ENCODE measurements at places on chromosomes 12 and 14. TPM values are rescaled to one million over a fixed set of nuclear protein-coding genes. Genes with fewer than 3 reads are reported as not detected.
A peak's percentile ranks its signal among the peaks of the same experiment; 100 is the strongest.

GRCh38 chr14:90805662-90806540 is 10.3 kb downstream of the TTC7B start:
- H3K27me3 ChIP-seq = no peaks in the 10 kb centered on the region
- no peak for DNase-seq
- no peak overlapping the region for H3K27ac ChIP-seq
- peaks cover 3% of the 10 kb centered on the region for H3K36me3 ChIP-seq
- H3K4me1 ChIP-seq = peaks cover 30% of the 10 kb centered on the region

- H3K36me3 ChIP-seq = no peaks in the 10 kb centered on the region
- no peaks in the 10 kb centered on the region for H3K4me1 ChIP-seq
- DNase-seq = no peak
- no peak overlapping the region for H3K4me3 ChIP-seq
- no peak overlapping the region for H3K27ac ChIP-seq
Observed at GRCh38 chr12:118467641-118468305, 91.4 kb downstream of the SUDS3 start.

DNA sequence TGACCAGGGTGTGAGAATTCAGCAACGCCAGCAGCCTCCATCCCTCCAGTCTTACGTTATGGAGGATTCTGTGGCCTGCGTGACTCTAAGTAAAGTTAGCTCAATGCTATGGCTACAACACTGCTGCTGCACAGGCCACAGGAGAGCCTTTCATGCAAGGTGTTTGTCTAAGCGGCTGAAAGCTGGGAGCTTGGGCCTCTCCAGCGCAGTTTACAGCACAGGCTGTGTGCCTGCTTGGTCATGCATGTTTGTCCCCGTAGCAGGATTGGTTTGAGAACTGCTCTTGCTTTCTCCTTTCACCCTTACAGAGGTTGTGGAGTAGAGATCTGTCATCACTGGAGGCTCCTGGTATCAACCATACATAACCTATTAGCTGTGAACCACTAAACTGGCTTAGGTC is 113.1 kb upstream of the TMCC3 start:
- H3K27ac ChIP-seq = no peak overlapping the region
- no peaks in the 10 kb centered on the region for H3K36me3 ChIP-seq
- no peak overlapping the region for H3K4me3 ChIP-seq
- no peak for DNase-seq

DNA sequence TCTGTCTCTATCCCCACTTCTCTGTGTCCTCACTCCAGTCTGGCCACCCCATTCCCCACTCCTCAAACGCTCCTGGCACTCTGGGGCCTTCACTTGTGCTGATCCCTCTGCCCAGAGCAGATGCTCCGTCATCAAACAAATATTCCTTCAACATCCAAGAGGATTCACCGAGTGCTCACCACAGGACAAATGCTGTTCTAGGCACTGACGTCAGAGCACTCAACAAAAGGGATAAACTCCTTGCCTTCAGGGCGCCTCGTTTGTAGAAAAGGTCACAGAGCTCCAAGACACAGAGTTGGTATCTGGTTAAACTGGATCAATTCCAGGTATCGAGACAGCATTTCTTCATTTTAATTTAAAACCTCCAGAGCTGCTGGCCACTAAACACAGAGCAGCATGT is 35.3 kb downstream of the PSMC1 start:
- H3K27me3 ChIP-seq = no peaks in the 10 kb centered on the region
- H3K27ac ChIP-seq = no peak overlapping the region
- H3K36me3 ChIP-seq = peaks cover 56% of the 10 kb centered on the region

OR4E2 gene
- polyA plus RNA-seq = not detected

DNA sequence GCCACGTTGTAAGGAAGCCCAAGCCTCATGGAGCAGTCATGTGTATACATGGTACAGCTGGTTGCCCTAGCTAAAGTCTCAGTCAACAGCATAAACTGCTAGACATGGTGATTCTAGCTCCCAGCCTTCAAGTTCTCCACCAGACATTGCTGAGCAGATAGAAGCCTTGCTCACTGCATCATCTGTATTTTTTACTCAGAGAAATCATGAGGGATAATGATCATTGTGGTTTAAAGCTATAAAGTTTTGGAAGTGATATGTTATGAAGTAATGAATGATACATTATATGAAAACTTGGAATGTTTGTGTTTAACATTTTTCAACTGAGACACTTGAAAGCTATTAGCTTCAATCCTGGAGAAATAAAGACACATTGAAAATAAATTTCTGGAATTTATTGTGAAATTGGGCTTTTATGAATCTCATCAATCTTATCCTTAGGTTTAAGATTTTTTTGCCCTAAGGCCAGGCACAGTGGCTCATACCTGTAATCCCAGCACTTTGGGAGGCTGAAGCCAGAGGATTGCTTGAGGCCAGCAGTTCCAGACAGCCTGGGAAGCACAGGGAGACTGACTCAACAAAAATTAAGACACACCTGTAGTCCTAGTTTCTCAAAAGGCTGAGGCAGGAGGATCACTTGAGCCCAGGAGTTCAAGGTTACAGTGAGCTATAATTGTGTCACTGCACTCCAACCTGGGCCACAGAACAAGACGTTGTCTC is 5.6 kb upstream of the NFATC4 start:
- H3K4me3 ChIP-seq = no peak overlapping the region
- H3K27ac ChIP-seq = no peak overlapping the region
- H3K4me1 ChIP-seq = peaks cover 20% of the 10 kb centered on the region
- H3K36me3 ChIP-seq = no peaks in the 10 kb centered on the region
- H3K27me3 ChIP-seq = peaks cover 3% of the 10 kb centered on the region

C12orf43 gene
- 11.7 TPM for polyA plus RNA-seq

DNA sequence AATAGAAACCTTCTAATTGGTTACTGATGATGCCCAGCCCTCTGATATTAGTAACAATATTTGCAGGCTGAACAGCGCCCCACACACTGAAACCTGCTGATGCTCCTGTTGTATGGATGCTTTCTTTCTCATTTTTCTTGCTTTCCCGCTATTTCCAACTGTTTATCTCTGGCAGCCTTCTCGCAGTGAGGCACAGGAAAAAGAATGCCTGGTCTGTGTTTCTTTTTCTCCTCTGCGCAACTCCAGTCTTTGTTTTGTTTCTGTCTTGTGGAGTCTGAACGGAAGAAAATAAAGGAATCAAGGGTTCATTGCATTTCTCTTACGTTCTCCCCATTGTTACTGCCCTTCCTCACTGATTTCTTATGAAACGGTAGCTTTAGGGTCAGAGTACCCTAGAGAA is 451.2 kb downstream of the EGLN3 start:
- H3K27me3 ChIP-seq = no peaks in the 10 kb centered on the region
- DNase-seq = no peak
- no peaks in the 10 kb centered on the region for H3K4me1 ChIP-seq
- no peak overlapping the region for H3K27ac ChIP-seq
- no peak overlapping the region for H3K4me3 ChIP-seq
- H3K36me3 ChIP-seq = no peaks in the 10 kb centered on the region

GRCh38 chr12:93805736-93806141 is 128.6 kb downstream of the CRADD start:
- H3K27ac ChIP-seq = no peak overlapping the region
- DNase-seq = no peak
- H3K4me1 ChIP-seq = peaks cover 14% of the 10 kb centered on the region
- no peaks in the 10 kb centered on the region for H3K27me3 ChIP-seq
- no peaks in the 10 kb centered on the region for H3K36me3 ChIP-seq

DNA sequence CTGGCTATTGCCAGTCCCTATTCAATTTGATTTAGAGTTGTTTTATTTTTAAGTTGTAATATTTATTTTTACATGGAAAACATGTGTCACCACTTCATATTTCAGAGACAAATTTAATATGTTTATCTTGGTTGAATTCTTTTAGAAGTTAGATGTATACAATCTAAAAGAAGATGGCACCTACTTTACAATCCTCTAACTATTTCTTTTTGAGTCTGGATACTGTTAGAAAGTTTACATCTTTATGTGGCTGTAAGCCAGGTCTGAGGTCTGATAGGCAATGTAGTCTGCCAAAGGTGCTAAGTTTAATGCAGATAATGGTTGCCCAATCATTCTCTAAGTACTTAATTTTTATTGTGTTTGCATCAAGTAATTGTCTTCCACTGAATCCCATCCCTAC is 7.2 kb upstream of the LMO3 start:
- no peak for DNase-seq
- no peak overlapping the region for H3K4me3 ChIP-seq
- H3K4me1 ChIP-seq = no peaks in the 10 kb centered on the region
- no peaks in the 10 kb centered on the region for H3K36me3 ChIP-seq
- no peak overlapping the region for H3K27ac ChIP-seq

DNA sequence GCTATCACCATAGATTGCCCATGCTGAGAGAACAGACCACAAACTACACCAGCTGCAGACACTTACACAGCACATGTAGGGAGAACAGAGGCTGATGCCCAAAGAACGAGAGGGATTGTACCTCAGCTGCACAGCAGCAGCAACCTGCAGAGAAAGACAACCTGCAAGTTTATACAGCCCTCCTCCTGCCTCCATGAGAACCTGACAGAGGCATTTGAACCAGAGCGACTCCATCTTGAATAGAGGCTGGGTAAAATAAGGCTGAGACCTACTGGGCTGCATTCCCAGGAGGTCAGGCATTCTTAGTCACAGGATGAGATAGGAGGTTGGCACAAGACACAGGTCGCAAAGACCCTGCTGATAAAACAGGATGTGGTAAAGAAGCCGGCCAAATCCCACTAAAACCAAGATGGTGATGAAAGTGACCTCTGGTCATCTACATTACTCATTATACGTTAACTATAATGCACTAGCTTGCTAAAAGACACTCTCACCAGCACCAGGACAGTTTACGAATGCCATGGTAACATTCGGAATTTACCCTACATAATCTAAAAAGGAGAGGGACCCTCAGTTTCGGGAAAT is 262.4 kb upstream of the HMGA2 start:
- H3K27ac ChIP-seq = no peak overlapping the region
- peaks cover 7% of the 10 kb centered on the region for H3K4me1 ChIP-seq
- no peaks in the 10 kb centered on the region for H3K27me3 ChIP-seq
- H3K36me3 ChIP-seq = no peaks in the 10 kb centered on the region
- H3K4me3 ChIP-seq = no peak overlapping the region

ALDH1L2 gene
- polyA plus RNA-seq = 10.6 TPM

GRCh38 chr12:86662464-86662863 is 406.3 kb upstream of the MGAT4C start:
- no peaks in the 10 kb centered on the region for H3K27me3 ChIP-seq
- H3K36me3 ChIP-seq = no peaks in the 10 kb centered on the region
- H3K4me1 ChIP-seq = no peaks in the 10 kb centered on the region
- H3K27ac ChIP-seq = no peak overlapping the region
- no peak overlapping the region for H3K4me3 ChIP-seq
- DNase-seq = no peak

GRCh38 chr14:101109981-101110728 is 206.6 kb upstream of the RTL1 start:
- DNase-seq = no peak
- H3K27me3 ChIP-seq = no peaks in the 10 kb centered on the region
- H3K4me3 ChIP-seq = no peak overlapping the region
- H3K27ac ChIP-seq = no peak overlapping the region
- H3K4me1 ChIP-seq = peaks cover 10% of the 10 kb centered on the region

DNA sequence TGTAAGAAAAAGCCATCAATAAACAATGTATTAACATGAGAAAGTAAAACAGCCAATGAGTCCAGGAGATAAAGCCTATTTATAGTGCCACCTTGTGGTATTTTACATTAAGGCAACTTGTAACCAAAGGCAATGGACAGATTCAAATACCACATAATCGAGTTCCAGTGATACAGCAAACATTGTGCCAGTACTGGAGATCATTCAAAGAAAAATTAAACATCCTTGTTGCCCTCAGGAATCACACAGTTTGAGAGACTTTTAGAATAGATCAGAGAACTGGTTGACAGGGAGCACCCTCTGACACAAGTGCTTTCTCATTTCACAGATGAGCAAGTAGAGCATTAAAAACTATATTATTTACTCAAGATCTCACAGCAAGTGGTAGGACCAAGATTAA is 98.1 kb downstream of the DDHD1 start:
- peak; percentile 80 for DNase-seq
- H3K4me3 ChIP-seq = no peak overlapping the region
- H3K27me3 ChIP-seq = no peaks in the 10 kb centered on the region

GRCh38 chr14:37588667-37588955 is 6.4 kb downstream of the FOXA1 start:
- no peak overlapping the region for H3K27ac ChIP-seq
- peaks cover 22% of the 10 kb centered on the region for H3K4me1 ChIP-seq
- H3K36me3 ChIP-seq = no peaks in the 10 kb centered on the region
- DNase-seq = no peak
- H3K4me3 ChIP-seq = no peak overlapping the region
- H3K27me3 ChIP-seq = peaks cover 81% of the 10 kb centered on the region

GRCh38 chr12:6084261-6084968 is 40.1 kb downstream of the VWF start:
- peak; percentile 48 for DNase-seq
- no peak overlapping the region for H3K4me3 ChIP-seq
- H3K27ac ChIP-seq = peak overlapping the region; percentile 74

SYT1 gene
- 1.7 TPM for polyA plus RNA-seq

ZNF385A gene
- polyA plus RNA-seq = 13.0 TPM

- peaks cover 2% of the 10 kb centered on the region for H3K27me3 ChIP-seq
- DNase-seq = no peak
- peak within 1 kb of the TSS; percentile 15 for H3K4me3 ChIP-seq
- no peaks in the 10 kb centered on the region for H3K36me3 ChIP-seq
- peaks cover 24% of the 10 kb centered on the region for H3K4me1 ChIP-seq
Observed at GRCh38 chr14:104924421-104925213, at the start of gene PLD4. TSS of gene PLD4 (plus strand) at chr14:104924879. CDS start at chr14:104927141, 2,262 bp downstream.

DNA sequence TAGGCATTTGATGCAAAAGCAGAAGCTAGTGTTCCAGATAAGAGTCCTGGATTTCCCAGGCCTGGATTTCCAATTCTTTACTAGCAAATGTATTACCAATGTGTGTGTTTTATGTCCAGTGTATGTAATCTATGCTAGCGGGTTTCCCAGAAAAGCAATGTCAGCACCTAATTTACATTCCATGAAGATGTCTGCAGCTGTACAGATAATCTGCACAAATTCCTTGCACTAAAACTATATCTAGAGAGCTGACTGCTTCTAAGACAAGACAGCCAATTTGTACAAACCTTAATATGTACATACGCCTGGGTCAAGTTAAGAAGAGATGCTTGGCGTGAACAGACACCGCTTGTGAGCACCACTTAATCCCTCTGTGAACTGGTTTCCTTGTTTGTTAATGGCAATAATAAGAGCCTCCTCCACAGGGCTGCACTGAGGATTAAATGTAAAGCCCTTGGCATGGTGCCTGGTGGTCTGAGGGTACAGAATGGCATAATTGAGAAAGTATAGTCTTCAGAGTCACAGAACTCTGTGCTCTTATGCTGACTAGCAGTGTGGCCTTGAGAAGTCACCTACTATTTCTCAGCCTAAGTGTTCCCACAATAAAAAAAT is 185.6 kb downstream of the EPS8 start:
- H3K4me3 ChIP-seq = no peak overlapping the region
- H3K4me1 ChIP-seq = peaks cover 16% of the 10 kb centered on the region
- peak; percentile 73 for DNase-seq
- H3K27ac ChIP-seq = no peak overlapping the region
- H3K36me3 ChIP-seq = no peaks in the 10 kb centered on the region

INHBE gene
- 2.9 TPM for polyA plus RNA-seq

NELL2 gene
- polyA plus RNA-seq = 5.7 TPM

PTHLH gene
- polyA plus RNA-seq = 2.8 TPM

DNA sequence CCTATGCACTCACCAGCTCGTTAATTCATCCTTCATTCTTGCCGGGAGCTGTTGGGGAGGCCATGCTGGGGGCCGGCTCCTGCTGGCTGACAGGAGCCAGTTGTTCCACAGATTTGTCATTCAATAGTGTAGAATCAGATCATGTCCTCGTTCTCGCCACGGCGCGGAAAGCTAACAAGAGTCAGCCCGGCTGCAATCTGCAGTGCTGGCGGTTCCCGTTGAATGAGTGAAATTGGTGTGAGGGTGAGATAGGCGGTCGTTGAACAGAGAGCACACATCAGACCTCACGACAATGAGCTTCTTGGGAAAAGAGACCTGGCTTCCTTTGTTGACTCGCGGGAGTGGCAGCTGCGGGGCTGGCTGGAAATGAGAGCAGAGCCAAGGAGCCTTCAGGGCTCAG is 57.5 kb downstream of the KIF26A start:
- DNase-seq = no peak
- H3K4me1 ChIP-seq = peaks cover 18% of the 10 kb centered on the region
- H3K36me3 ChIP-seq = no peaks in the 10 kb centered on the region
- H3K27ac ChIP-seq = no peak overlapping the region

Measured in muscle of leg (tissue), 16 donors.